ENCODE measurements at places on chromosomes 5 and 9. TPM values are rescaled to one million over a fixed set of nuclear protein-coding genes. Genes with fewer than 3 reads are reported as not detected.
A peak's percentile ranks its signal among the peaks of the same experiment; 100 is the strongest.

The PCDHB8 gene
- total RNA-seq, result 2.3 TPM

The FGD3 gene
- total RNA-seq, result 6.3 TPM

The SLC4A9 gene
- not detected for total RNA-seq

The AGXT2 gene
- total RNA-seq, result not detected

DNA sequence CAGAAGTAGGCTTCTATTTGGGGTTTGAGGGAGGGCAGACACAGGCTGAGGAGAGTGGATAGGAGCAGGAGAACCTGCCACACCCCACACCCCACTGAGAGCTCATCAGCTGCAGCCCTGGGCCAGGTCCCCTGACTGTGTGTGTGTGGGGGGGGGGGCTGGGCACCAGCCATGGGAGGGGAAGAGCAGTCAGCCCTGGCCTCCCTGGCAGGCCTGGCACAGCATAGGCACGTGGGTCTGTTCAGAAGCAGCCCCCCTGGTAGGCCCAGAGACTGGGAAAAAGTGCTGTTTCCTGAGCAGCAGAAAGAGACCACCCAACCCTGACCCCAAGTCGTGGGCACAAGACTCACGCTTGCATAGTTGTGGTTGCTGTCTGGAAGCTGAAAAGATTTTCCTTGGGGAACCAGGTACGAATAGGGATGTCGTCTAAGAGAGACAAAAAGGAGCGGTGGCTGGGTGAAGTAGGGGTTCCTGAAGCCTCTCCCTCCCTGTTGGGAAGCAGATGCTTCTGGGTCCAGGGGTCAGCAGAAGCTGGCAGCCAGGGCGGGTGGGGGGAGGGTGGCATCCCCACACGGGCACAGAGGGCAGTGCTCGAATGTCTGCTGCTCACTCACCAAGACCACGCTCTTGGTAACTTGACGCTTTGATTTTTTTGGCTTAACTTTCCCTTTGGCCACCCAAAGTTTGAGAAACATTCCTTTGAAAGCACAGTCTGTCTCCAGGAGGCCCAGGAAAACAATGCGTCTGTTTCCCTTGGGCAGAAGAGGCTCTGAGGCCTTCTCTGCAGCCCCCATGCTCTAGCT lies 2.9 kb downstream of the NSMF start:
- peak; percentile 58 for DNase-seq

GRCh38 chr5:131481569-131481968 lies 153.5 kb downstream of the RAPGEF6 start:
- DNase-seq, result no peak

DNA sequence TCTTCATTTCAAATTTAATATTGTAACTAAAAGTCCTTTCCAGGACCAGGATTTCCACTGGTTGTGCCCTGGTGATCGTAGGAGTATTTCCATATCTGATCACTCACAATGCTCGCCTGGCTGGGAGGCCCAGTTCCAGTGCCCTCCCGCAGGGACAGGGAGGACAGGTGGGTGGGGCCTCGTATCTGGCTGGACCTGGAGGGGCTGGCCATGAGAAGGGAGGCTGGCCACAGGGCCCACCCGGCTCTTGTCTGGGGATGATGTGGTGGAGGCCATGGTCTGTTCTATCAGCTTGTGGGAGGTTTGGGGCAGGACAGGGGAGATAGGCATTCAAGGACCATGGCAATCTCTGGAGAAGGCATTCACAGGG lies 286.4 kb downstream of the GADD45G start:
- DNase-seq, result no peak

DNA sequence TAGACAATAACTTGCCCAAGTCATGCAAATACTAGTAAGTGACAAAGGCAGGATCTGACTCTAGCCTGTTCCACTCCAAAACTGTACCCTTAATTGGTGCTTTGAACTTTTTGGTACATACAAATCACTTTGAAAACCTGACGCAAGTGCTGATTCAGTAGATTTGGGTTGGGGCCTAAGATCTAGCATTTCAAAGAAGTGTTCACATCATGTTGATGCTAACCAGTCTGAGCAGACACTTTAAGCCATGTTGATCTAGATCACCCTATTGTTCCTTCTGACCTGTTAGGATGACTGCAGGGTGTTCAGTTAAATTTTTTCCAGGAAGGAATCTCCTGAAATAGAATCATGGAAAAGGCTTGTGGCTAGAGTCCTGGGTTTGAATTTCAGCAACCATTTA lies 57.7 kb upstream of the CPEB4 start:
- no peak for DNase-seq

The LCN1 gene
- total RNA-seq, result 2.4 TPM

- DNase-seq, result no peak
These were observed 264.0 kb upstream of the TRIM32 start for GRCh38 chr9:116423149-116423548.

The SLC25A48 gene
- total RNA-seq, result 0.19 TPM

- DNase-seq, result no peak
These were observed 102.3 kb downstream of the SEMA6A start for GRCh38 chr5:116472274-116472673.

DNA sequence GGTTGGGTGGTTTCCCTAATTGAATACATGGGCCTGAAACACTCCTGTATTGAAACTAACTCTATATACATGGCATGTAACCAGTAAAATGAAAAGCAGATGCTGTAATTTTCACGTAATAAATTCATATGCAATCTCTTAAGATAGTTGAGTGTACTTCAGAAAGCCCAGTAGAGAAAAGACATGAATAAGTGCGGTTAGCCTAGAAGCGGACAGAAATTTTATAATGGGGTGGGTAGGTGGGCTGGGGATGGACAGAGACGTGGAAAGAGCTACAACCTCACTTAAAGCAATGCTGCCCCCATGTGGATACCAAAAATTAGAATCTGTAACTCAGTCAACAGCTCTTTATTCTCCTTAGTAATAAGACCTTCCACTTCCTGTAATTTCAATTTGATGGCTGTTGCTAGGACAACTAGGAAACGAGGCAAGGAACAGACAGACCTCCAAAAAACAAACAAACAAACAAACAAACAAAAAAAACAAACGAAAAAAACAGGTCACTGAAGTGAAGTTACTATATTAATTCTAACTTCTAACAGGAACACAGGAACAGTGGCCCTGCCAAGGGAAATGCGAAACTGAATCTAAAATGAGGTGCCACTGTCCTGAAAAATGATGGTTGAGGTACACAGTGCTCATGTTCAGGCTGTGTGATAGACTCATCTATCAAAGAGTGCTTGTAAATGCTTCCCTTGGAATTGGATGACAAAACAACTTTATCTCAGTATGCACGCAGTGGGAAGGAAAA lies 103.4 kb upstream of the GNA14 start:
- DNase-seq, result no peak

DNA sequence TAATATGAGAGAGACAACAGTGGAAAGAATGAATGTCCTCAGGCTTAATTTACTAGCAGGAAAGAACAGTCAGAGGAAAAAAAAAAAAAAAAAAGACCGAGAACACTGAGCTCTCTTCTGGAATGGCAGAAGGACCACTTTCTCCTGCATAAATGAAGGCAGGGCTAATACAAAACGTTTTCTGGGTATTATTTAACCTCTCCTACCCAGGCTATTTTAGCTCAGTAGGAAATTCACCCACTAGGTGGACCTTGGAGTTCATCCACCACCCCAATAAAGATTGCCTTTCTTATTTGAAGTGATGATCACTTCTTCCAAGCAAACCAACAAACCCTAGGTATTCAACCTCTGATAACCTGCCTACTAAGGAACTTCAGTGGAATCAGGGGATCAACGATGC lies 3.7 kb downstream of the GLIS3 start:
- no peak for DNase-seq

DNA sequence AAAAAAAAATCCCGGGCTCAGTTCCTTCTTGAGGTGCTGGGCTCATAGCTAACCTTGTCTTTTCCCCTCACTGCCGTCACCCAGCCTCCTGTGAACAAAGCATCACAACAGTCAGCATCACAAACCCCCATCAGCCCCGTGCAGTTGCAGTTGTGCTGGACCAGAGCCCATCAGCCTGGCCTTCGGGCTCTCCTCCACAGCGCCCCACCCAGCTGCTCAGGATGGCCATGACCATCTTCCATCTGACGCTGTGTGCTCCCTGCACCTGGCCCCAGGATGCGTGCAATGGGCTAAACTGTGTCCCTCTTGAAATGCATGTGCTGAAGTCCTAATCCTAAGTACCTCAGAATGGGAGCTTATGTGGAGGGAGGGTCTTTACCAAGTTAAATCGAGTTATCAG lies 48.1 kb downstream of the NSUN2 start:
- no peak for DNase-seq

The UNC5A gene
- 0.74 TPM for total RNA-seq

GRCh38 chr9:22028394-22028793 lies 19.3 kb upstream of the CDKN2B start:
- no peak for DNase-seq

DNA sequence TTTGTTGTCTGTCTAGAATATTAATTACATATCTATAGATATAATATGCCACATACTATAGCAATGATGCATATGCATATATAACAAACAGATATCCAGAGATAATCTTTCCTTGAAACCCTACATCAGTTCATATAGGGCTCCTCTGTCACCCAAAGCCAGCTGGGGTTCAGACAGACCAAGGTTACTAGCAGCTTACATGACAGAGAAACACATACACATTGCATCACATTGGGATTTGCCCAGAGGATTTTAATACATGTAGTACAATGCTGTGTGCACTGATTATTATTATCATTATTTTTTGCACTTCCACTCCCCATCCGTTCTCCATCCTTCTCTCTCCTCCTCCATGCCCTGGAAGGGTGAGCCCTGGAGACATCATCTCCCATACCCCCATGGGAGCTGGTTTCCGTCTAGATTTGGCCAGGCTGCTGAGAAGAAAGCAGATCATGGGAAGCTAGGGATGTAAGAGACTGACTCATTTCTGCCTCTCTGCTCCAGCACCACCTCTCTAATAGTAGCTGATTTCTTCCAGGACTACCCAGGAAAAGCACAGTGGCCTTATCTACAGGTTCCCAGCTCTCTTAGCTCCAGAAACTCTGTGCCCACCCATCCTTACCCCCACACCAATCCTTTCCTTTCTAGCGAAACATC lies 23.3 kb downstream of the FST start:
- no peak for DNase-seq
